ENCODE measurements at places on chromosomes 5 and 9.

DNA sequence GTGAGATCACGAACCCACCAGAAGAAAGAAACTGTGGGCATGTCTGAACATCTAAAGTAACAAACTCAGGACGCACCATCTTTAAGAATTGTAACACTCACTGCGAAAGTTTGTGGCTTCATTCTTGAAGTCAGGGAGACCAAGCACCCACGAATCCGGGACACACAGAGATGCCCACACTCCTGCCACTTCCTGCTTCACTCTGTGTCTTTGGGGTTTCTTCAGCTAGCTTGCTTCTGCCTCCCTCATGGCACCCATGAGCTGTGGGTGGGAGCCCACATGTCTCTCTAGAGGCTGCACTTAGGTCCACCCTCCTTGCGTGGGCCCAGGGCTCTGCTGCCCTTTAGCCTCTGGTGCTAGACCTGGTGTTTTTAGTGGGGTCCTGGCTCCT is 61.2 kb upstream of the CNOT6 start:
- no peak for DNase-seq

DNA sequence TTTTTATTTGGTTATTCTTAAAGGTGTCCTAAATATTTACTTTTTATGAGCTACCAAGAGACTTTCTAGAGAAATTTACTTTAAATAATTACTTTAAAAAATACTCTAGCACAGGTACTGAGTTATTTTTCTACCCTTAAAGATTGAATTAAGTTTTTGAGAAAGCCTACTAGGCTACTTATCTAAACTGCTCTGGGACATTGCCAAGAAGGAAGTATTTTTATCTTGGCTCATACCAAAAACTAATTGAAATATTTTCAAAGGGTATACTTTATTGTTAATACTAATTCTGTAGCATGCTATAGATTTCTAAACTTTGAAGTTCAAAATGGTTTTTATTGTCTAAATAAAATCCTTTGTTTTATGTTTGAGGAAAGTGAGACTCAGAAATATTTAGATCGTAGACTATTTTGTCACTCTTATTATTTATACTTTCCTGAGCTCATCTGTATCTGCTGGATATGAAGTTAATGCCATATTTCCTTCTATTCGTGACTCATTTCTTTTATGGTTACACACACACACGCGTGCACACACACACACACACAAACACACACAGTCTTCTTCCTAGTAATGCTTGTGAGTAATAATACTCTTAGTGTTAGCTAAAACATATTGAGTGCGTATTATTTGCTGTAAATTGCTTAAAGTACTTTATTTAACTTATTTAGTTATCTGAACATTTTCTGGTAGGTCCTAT is 89.5 kb downstream of the MAN2A1 start:
- no peak for DNase-seq

GRCh38 chr9:133572821-133573361 is 36.3 kb downstream of the FAM163B start:
- DNase-seq: no peak

DNA sequence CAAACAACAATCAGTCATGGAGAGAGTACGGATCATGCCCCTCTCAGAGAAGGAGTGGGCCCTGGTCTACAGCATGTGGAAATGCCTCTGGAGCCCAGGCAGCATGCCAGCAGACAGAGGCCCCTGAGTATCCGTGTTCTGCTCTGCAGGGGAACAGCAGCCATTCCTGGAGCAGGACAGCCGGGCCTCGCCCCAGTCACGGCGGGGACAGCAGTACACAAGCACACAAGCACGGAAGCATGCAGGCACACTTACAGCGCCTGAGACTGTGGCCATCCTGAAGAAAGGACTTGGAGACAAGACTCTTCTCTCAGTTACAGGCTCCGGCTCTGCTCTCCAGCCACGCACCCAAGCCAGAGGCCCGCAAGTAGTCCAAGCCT is 102.6 kb upstream of the ALDH1B1 start:
- no peak for DNase-seq

DNA sequence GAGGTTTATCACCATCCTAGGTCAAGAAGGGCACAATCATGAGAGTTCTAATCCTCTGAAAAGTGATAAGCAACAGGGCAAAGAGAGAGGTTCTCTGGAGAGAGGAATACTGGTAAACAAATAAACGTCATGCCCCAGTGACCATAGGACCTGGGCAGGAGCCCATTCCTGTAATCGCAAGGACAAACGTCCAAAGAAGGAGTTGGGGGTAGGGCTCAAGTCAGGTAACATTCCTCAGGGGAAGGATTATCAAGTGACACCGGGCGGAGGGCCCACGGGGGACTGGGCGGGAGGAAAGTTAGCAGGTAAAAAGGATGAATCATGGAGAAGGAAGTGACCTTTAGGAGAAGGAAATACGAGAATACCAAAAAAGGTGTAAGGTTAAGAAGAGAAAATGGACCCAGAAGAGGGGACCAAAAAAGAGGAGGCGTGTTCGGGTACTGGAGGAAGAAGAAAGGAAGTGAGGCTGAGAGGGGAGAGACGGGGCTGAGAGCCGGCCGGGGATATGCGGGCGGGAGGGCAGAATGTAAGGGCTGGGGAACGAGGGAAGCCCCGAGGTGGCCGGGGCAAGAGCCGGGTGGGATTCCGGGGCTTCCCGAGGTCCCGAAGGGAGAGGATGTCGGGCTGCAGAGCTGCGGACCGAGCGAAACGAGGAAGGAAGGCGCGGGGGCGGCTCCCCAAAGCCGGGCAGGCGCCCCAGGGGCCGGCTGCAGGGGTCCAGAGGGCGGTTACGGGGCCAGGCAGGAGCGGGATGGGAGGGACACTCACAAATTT is 583 bp downstream of the DIAPH1 start:
- no peak for DNase-seq

- no peak for DNase-seq
Measured at GRCh38 chr9:80127920-80128319, 556.2 kb downstream of the TLE4 start.

- no peak for DNase-seq
Measured at GRCh38 chr5:132024789-132025402, 13.4 kb upstream of the ACSL6 start.

DNA sequence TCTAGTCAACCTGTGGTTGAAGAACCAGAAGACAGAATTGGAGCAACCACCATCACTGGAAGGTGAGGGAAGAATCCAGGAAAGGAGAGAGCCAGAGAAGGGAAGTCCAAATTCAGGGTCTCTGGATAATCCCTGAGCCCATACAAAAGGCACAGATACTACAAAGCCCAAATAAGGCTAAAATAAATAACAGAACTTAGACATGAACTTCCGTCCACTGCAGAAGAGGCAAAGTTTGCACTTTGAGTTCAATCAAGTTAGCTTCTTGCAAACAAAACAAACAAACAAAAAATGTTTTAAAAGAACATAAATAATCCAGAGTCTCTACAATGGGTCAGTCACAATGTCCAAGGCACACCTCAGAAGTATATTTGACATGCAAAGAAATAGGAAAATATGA is 21.0 kb downstream of the CFAP77 start:
- no peak for DNase-seq

DNA sequence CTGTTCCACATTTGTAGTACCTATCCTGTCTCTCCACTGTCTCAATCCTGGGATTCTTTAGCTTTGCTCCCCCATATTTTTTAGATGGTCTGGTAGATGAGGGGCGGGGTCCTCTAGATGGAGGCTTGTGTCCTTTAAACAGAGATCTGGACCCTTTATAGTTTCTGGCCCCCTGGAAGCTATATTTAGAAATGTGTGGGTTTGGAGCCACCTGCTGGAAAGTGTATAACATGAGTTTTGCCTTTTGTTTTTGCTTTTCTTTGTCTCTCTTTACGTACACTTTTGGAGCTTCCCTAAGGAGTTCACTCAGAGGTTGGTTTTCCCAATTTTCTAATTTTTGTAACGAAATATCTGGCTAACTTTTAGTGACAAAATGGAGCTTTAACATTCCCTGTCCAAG is 110.7 kb downstream of the CFAP95 start:
- DNase-seq: no peak

DNA sequence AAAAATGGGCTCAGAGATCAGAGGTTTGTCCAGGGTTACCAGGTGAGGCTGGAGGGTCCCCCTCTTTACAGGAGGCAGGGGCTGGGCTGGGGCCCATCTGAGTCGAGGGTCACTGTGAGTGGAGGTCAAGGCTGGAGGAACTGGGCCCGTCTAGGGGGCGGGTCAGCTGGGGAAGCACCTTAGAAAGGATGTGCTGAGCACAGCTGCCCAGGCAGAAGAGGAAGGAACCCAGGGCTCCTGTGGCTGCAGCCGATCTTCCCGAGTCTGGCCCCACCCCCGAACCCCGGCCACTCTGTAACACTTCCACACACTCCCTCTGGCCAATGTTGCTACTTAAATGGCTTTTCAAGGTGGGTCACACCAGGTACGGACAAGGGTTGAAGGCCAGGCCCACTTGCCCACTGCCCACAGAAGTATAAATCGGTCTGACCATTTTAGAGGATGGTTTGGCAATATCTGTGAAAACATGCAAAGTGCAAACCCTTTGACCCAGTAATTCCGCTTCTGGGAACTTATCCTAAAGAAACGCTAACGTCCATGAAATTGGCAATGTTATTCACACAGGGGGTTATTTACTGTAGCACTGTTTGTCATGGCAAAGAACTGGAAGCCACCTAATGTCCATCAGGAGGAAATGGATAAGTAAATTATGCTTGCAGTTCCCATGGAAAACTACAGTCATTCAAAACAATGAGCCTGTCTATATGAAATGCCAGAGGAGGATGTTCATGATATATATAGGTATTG is 30.5 kb upstream of the EEIG1 start:
- DNase-seq: no peak

- DNase-seq: no peak
Measured at GRCh38 chr5:14250084-14250695, 107.0 kb downstream of the TRIO start.

- no peak for DNase-seq
Measured at GRCh38 chr5:8081179-8081578, 212.2 kb downstream of the MTRR start.

GRCh38 chr5:11792621-11793020 is 111.6 kb downstream of the CTNND2 start:
- DNase-seq: no peak

- DNase-seq: no peak
Measured at GRCh38 chr9:21265421-21266189, 25.8 kb upstream of the IFNA14 start.

GRCh38 chr9:109588415-109588814 is 90.3 kb upstream of the PTPN3 start:
- DNase-seq: no peak

DNA sequence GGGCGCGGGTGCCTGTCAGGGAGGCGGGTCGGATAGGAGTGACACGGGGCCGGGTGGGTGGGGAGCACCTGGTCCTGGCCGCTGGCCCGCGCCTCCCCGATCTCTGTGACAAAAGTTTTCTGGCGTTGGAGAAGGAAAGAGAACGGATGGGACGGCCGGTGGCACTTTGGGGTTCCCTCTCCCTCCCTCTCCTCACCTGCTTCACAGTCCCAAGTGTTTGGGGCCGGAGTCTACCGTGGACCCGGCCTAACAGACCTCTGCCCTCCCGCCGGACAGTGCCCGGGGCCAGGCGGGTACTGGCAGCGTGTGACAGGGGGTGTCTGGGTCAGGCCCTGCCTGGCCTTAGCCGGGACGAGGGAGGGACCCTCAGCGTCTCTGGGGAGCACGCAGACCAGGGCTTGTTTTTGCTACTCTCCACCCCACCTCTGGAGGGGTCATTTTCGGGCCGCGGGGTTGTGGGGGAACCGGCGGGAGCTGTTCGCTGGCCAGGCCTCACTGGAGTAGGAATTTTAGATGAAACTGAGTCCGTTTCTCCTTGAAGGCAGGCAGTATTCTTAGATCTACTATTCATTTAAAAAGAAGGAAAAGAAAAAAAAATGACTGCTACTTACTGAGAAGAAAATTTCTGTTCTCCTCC is 1.7 kb downstream of the PRDM6 start:
- no peak for DNase-seq

- DNase-seq: no peak
Measured at GRCh38 chr9:129930743-129931142, 95.5 kb downstream of the USP20 start.

- DNase-seq: no peak
Measured at GRCh38 chr9:14383294-14383693, 69.4 kb upstream of the NFIB start.

DNA sequence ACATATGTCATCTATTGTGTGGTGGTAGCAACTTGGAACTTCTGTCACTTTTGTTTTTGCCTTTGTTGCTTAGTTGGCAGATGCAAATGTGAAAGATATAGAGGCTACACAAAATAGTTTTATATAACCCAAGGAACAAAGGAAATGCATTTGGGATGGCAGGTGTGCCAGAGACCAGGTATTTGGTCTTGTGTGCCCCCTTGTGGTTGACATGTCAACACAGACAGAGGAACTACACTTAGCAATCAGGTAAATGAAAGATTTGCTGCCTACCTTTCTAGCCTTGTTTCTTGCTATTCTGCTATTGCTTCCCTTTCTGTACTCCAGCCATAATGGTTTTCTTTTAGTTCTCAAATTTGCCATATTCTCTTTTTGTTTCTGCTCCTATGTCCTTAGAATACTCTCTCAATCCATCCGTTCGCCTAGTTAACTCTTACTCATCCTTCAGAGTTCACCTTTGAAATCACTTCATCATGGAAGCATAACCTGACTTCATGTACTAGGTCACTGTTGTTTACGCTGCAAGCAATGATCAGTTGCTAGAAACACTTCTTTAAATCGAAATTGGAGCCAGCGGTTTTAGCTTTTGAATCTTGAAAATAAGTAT is 119.5 kb downstream of the TRPM3 start:
- no peak for DNase-seq

DNA sequence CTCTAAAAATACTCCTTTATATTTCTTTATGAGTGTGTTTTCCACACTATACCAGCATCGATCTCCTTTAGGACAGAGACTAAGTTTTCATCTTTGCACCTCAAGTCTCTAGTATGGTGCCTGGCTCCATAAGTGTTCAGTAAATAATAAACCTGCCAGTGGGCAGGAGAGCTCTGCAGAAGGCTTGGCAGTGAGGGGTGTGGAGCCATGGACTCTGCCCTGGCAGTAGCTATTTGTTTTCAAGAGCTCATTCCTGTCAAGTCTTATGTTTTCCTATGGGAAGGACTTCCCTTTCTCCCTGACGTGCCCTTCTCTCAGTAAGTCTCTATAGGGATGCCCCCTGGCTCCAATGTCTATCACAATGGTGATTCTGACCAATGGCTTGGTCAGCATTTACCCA is 252.2 kb downstream of the PIK3R1 start:
- DNase-seq: no peak

DNA sequence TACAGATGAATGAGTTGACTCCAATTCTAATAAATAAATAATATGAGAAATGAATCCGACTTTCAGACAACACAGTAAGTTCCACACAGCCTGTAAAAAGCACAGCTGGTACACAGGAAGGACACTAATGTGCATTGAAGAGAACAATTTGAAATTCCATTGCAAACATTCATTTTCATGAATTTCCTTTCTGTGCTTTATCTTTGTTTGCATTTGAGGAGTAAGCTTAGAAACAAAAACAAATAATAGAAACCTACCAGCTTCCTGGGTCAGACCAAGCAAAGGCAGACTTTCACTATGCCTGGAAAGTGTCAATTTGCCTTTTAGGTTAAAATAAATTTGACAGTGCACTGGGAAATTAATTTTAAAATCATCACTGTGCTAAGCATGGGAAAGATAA is 143.8 kb upstream of the VLDLR start:
- no peak for DNase-seq

Data from GM04503 (cell line).